Endodermal cell (in vitro differentiated cells): ENCODE measurements at places on chromosomes 11 and 22. TPM values are rescaled to one million over a fixed set of nuclear protein-coding genes. Genes with fewer than 3 reads are reported as not detected.
A peak's percentile ranks its signal among the peaks of the same experiment; 100 is the strongest.

LRFN4 gene
- total RNA-seq = 23.8 and 26.2 TPM in 2 replicates

PAX6 gene
- 6.8 to 24.0 TPM (median 8.2 TPM) in 3 replicates for total RNA-seq

CFAP300 gene
- 3.5 to 5.2 TPM (median 3.6 TPM) in 3 replicates for total RNA-seq

DNA sequence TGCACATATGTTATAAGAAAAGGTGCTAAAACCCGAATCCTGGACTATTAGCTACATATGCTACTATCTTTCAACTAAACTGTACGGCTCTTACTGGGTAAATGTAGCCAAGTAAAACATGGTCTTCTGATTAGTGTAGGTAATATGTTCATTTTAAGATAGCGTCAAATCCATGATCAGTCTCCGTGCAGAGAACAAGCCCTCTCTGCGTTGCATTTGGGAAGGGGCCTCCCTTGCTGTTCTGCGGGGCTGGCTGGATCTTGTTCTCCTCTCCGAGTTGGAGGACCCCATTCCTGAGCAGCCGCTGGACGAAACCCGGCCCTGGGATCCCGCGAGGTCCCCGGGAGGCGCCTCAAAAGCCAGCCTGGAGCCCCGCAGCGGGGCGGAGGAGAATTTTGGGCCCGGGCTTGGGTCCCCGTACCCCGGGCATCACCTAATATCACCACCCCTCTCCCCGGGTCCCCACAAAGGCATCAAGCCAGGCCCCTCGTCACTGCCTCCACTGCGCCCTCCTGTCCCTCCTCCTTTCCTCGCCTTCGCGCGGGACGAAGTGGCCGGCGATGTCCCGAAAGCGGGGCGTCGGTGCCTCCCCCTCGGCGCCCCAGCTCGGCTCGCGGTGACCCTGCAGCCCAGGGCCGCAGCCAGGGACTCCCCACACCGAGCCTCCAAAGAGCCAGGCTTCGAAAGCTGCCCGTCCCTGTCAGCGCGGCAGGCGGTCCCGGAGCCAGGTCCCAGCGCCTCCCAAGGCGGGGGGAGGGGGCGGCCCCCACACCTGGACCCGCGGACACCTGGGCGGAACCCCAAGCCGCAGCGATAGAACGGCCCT lies 54.5 kb upstream of the FBXO3 start:
- peak; percentile 61 for DNase-seq

GRCh38 chr11:68038718-68039525 lies at the start of gene TCIRG1:
TSS of gene TCIRG1 (plus strand) at chr11:68039025. CDS start at chr11:68041272, 2,247 bp downstream.
- DNase-seq = peak; percentile 92

- no peak for DNase-seq
Measured at GRCh38 chr11:87431392-87431791, 393.7 kb downstream of the TMEM135 start.

- DNase-seq = no peak
Measured at GRCh38 chr22:36073476-36073875, 44.9 kb upstream of the RBFOX2 start.

DNA sequence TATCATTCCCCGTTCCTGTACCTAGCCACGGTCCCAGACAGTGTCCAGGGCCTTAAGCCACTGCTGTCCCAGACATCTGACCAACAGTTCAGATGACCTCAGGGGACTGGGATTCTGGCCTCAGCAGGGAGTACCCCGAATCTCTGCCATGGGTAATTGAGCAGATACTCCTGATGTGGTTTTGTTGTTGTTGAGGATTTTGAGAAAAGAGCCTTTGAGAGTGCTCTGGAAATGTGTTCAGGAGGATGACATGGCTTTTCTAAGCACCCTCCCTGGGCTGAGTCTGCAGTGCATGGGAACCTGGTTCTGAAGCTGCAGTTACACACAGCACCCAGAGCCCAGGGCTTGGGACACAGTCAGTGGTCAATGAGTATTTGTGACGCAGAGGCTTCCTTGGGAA lies 30.4 kb downstream of the ADAMTS15 start:
- no peak for DNase-seq
